ENCODE measurements at places on chromosomes 12 and 14. TPM values are rescaled to one million over a fixed set of nuclear protein-coding genes. Genes with fewer than 3 reads are reported as not detected.
A peak's percentile ranks its signal among the peaks of the same experiment; 100 is the strongest.

- DNase-seq: no peak
These were observed 24.0 kb downstream of the FGF6 start for GRCh38 chr12:4421590-4422031.

DNA sequence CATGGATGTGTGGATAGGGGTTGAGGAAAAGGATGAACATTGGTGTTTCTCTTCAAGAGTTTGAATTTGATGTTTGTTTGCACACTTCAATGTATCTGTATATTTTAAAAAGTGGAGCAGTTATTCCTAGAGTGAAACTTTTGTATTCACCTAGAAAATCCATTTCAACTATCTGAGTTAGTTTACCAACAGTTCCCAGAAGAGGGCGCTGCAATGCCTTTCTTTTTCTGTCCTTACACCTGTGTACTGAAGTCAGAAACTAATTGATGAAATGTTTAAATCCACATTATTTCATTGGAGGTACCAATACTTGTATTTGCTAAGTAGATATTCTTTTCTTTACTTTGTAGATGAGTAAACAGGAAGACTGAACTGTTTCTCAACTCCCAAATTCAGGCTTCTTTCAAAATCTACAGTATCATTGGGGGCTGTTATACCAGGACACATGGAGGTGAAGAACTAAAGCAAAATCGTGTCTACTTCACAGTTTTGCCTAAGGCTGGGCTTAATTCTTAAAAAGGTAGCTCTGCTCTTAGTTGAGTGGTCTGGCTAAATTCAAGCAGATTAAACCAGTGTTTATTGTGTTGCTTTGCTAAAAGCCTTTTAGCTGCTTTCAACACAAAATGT lies 26.6 kb upstream of the KLRB1 start:
- DNase-seq: peak; percentile 70

DNA sequence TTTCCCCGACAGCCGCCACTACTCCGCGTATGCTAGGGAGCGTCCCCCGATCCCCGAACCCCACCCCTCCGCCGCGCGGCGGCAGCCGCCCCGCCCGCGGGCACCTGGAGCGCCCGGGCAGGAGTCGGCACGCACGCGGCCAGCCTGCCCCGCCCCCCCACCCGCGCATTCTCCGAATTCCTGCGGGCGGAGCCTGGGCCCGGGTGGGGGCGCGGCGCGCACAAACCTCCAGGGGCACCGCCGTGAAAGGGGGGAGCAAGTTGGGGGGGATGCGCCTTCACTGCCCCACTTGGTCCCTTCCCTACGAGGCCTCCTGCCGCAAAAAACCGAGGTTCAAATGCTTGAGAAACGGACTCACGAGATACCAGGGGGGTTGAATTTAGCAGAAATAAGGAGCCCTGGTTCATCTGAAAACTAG lies 1.7 kb downstream of the AJUBA start:
- DNase-seq: peak; percentile 72

- DNase-seq: peak; percentile 65
These were observed 10.1 kb downstream of the XRCC3 start for GRCh38 chr14:103705118-103705503.

- peak; percentile 79 for DNase-seq
These were observed 65.6 kb upstream of the PTGR2 start for GRCh38 chr14:73785834-73786635.

- no peak for DNase-seq
These were observed 13.1 kb upstream of the TMTC1 start for GRCh38 chr12:29796823-29797263.

EFS gene
- 12.9 TPM for total RNA-seq
